K562 (cell line): ENCODE measurements at places on chromosomes 1 and 21. TPM values are rescaled to one million over a fixed set of nuclear protein-coding genes. Genes with fewer than 3 reads are reported as not detected.

IL23R gene
- total RNA-seq = 23.8 and 24.7 TPM in 2 replicates

TLCD4 gene
- 13.9 and 16.5 TPM in 2 replicates for total RNA-seq

DNA sequence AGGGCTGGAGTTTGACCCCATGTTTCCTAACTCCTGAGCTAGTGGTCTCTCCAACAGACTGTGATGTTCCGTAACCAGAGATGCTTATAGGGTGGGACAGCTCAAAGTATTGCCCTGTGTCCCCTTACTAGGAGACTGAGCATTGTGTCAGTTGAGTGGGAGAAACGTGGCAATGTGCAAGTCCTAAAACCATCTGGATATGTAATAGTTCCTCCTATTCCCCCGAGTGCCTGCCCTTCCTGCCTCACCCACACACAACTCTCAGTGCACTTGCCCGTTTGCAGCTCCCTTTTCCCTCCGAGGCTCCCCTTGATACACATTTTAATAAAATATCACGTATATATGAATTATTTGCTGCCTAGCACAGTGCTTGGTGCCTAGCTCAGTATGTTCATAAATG, 3.4 kb downstream of the PIGV start:
- DNase-seq = no peak

GRCh38 chr1:21385022-21385421, 54.9 kb upstream of the NBPF3 start:
- no peak for DNase-seq

DNA sequence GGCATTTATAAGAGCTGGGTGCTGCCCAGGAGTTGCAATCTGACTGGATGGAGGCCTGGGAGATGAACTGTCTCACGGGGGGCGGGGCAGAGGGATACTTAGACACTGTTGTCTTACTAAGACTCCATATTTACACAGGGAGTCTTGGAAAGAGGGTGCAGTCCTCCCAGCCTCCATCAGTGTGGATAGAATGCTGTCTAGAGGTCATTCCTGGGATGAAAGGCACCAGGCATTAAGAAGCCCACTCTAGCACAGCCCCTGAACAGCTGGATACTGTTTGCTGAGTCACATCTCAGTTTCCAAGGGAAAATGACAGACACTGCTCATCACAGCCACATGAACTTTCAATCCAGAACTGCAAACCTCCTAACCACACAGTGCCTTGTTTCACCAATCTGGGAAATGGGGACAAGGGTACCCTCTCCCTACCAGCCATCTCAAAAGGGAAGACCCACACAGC, 43.3 kb downstream of the SSBP3 start:
- peak; percentile 57 for DNase-seq

- no peak for DNase-seq
Measured at GRCh38 chr1:208223136-208223535, 21.0 kb downstream of the PLXNA2 start.

- no peak for DNase-seq
Measured at GRCh38 chr1:114896795-114897194, 42.1 kb downstream of the SYCP1 start.

- DNase-seq = no peak
Measured at GRCh38 chr1:33370301-33370700, 49.4 kb upstream of the A3GALT2 start.

DNA sequence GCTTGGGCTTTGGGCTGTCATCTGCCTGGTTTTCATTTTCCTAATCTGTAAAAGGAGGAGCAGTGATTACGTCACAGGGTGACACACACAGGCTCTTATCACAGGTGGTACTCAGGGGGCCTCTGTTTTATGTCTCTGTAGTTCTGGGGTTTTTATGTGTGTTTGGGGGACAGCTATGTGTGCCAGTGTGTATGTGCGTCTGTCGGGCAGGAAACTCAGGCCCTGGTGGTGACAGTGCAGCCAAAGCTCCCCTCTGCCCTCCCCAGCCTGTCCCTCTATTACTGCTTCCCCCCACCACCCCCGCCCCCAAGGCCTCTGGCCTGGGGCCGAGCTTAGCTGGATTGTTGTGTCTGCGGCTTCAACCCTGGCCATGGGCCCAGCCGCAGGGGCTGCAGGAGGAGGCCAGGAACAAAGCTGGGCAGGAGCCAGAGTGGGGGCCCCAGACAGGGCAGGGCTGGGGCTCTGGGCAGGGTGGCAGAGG, 13.3 kb downstream of the MFAP2 start:
- DNase-seq = no peak

GRCh38 chr1:114033961-114034360, 54.7 kb downstream of the OLFML3 start:
- no peak for DNase-seq

GRCh38 chr1:54703471-54703870, 12.2 kb upstream of the TTC4 start:
- DNase-seq = no peak

DNA sequence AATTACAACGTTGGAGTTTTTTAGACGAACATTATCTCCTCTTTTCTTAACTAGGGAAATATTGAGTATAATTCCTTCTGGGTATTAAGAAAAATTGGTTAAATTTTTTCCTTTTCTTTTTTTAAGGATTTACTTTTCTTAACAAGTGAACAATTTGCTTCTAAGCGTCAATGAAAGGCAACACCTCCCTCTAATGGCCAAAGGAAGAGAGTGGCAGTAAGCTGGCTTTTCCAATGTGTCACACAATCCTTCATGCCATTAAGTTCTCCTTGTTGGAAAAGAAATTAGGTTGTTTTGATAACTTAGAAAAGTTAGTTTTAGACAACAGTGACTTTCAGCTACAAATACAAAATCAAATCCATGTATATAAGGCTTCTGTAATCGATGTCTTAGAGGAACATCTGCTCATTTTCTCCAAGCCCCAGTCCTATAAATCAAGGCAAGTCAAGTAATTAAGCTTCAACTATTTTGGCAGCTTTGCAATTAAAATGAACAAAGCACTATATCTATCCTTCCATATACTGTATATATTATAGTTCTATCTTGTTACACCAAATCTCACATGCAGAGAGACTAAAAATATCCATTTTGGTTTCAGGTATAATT, 62.8 kb downstream of the EDEM3 start:
- peak; percentile 44 for DNase-seq

GRCh38 chr1:28758420-28758819, 21.7 kb downstream of the YTHDF2 start:
- no peak for DNase-seq

- no peak for DNase-seq
Measured at GRCh38 chr1:47559944-47560695, 122.3 kb downstream of the FOXD2 start.
